ENCODE measurements at places on chromosomes 3 and 15. TPM values are rescaled to one million over a fixed set of nuclear protein-coding genes. Genes with fewer than 3 reads are reported as not detected.
A peak's percentile ranks its signal among the peaks of the same experiment; 100 is the strongest.

Gene CFAP100
- total RNA-seq = not detected

Gene LIPH
- total RNA-seq = 0.40 TPM

Gene SCAANT1
- not detected for total RNA-seq

Gene TF
- total RNA-seq = 3.8 TPM

Gene GPR171
- not detected for total RNA-seq

GRCh38 chr15:69407719-69408400, 6.3 kb upstream of the KIF23 start:
- no peak for DNase-seq
- no peaks in the 10 kb centered on the region for H3K36me3 ChIP-seq
- no peak overlapping the region for H3K4me3 ChIP-seq
- H3K27ac ChIP-seq = no peak overlapping the region
- H3K4me1 ChIP-seq = peaks cover 36% of the 10 kb centered on the region
- no peaks in the 10 kb centered on the region for H3K27me3 ChIP-seq

DNA sequence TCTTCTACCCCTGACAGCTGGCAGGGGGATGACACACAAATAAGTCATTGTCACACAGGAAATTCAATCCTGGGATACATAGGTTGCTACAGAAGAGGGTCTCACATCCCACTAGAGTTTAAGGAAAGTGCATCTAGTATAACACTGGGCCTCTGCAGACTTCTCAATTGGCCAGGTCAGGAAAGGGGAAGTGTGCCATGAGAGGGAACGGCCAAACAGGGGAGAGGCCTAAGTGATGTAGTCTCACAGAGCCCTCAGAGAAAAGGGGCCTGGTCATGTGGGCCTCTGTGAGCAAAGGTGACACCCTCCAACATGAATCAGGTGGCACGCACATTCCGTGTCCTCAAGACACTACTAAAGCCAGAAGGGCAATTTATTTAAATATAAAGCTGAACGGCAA, 11.2 kb downstream of the ZXDC start:
- peaks cover under 1% of the 10 kb centered on the region for H3K4me1 ChIP-seq
- H3K27ac ChIP-seq = no peak overlapping the region
- H3K27me3 ChIP-seq = no peaks in the 10 kb centered on the region
- no peak overlapping the region for H3K4me3 ChIP-seq

DNA sequence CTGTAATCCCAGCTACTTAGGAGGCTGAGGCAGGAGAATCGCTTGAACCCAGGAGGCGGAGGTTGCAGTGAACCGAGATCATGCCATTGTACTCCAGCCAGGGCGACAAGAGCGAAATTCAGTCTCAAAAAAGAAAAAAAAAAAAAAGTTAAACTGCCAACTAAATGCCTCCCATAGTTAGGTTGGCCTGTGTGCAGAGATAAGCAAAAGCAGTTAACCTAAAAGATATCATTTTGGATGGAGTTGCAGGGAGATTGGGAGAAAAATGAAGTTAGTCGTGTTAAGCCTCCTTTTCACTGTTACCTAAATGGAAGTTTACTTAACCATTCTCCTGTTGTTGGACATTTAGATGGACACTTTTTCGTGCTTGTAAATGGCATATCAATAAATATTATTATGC, 11.4 kb upstream of the FETUB start:
- H3K4me1 ChIP-seq = no peaks in the 10 kb centered on the region
- H3K36me3 ChIP-seq = no peaks in the 10 kb centered on the region
- DNase-seq = no peak
- peaks cover 20% of the 10 kb centered on the region for H3K27me3 ChIP-seq
- no peak overlapping the region for H3K4me3 ChIP-seq

DNA sequence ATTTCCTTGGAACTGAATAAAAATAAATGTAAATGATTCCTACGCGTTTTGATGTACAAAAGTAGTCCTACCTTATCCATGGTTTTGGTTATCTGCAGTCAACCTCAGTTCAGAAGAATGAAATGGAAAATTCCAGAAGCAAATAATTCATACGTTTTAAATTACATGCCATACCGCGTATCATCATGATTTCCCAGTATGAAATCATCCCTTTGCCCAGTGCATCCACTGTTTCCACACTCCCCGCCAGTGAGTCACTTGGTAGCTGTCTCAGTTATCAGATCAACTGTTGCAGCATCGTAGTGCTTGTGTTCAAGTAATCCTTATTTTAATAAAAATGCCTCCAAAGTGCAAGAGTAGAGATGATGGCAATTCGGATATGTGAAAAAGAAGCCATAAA, 9.1 kb upstream of the MFSD1 start:
- H3K36me3 ChIP-seq = no peaks in the 10 kb centered on the region
- H3K4me3 ChIP-seq = no peak overlapping the region
- peak overlapping the region; percentile 95 for H3K27ac ChIP-seq
- H3K27me3 ChIP-seq = peaks cover 3% of the 10 kb centered on the region
- DNase-seq = no peak
- peaks cover 21% of the 10 kb centered on the region for H3K4me1 ChIP-seq

DNA sequence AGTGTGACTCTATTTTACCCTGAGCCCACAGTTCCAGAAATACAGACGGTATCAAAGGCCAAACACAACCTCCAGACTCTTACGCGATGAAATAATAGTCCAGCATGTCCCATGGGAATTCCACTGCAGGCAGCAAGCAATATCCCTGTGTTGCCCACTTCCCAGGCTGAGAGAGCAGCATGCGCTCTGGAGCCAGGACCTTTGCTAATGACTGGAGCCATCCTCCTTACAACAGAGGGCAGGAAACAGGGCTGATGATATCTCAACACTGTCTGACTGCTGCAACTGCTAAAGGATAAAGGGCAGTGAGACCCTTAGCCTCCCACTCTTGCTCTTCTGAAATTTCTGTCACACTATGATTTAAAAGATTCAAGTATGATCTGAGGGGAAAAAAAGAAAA, 34.8 kb downstream of the MCF2L2 start:
- no peak overlapping the region for H3K4me3 ChIP-seq
- H3K27ac ChIP-seq = no peak overlapping the region
- DNase-seq = no peak

- H3K4me1 ChIP-seq = no peaks in the 10 kb centered on the region
- no peak overlapping the region for H3K4me3 ChIP-seq
- no peak overlapping the region for H3K27ac ChIP-seq
- no peaks in the 10 kb centered on the region for H3K36me3 ChIP-seq
These were observed 256.3 kb upstream of the CHRNA7 start for GRCh38 chr15:31774045-31774444.

DNA sequence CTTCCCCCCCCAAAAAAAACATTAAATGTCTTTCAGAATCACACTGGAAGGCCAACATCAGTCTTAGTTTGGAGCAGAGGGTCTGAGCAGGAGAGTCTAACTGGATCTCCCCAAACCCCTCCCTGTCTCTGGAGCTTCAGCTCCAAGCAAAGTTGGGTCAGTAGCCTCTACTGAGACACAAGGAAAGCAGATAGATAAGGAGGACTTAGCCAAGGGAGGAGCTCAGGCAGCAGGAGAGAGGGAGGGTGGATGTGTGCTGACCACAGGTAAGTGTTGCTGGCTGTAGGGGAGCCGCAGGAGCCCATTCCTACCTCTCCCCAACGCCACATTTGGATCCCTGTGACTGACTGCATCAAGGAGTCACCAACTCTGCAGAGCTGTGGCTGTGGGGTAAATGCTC, 7.0 kb downstream of the PLCB2 start:
- no peak overlapping the region for H3K27ac ChIP-seq
- H3K4me3 ChIP-seq = no peak overlapping the region
- no peaks in the 10 kb centered on the region for H3K36me3 ChIP-seq
- no peaks in the 10 kb centered on the region for H3K4me1 ChIP-seq

GRCh38 chr3:41029356-41029755, 169.9 kb upstream of the CTNNB1 start:
- no peak for DNase-seq
- H3K36me3 ChIP-seq = no peaks in the 10 kb centered on the region
- H3K4me1 ChIP-seq = no peaks in the 10 kb centered on the region
- H3K27ac ChIP-seq = no peak overlapping the region
- H3K4me3 ChIP-seq = no peak overlapping the region

DNA sequence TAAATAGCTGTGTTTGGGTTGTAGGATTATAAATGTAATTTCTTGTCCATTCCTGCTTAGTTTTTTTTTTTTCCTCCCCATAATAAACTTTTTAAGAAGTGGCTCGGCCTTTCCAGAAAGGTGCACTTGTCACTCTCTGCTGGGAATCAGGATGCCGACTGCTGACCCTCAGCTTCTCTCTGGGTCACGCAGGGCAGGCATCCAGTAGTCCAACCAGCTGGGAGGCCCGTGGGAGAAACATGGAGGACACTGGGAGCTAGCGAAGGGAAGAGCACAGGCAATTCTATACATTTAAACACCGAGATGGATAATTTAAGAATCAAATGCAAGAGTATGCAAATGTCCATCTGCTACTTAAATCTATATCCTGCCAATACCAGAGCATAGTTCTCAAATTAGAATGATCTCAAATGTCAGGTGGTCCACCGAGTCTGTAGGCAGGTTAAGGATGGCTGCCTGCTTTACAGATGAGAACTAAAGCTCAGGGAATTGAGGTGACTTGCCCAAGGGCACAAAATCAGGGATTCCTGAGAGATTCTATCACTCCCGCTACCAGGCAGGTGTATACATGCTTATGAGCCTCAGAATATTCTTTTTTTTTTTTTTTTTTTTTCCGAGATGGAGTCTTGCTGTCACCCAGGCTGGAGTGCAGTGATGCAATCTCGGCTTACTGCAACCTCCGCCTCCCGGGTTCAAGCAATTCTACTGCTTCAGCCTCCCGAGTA, 64.5 kb downstream of the DAPK2 start:
- no peaks in the 10 kb centered on the region for H3K36me3 ChIP-seq
- H3K4me3 ChIP-seq = no peak overlapping the region
- no peaks in the 10 kb centered on the region for H3K27me3 ChIP-seq
- DNase-seq = peak; percentile 29
- H3K4me1 ChIP-seq = peaks cover 22% of the 10 kb centered on the region
- no peak overlapping the region for H3K27ac ChIP-seq

DNA sequence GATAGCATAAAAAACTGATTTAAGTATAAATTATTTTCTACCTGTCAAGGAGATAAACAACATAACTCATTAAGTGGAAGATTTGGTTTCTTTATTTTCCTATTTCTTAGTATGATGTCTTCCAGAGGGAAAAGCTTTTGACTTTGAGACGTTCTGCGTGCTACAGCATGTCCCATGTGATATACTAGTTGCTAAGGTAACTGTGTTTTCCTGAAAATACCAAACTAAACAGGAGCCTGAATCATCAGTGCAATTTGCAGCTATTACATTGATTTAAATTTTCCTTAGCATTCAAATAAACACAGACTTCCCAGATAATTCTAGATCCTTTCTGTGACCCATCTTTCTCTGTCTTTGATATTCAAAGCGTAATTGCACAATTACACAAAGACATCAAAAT, 117.7 kb upstream of the P2RY1 start:
- H3K36me3 ChIP-seq = peaks cover 2% of the 10 kb centered on the region
- no peaks in the 10 kb centered on the region for H3K4me1 ChIP-seq
- H3K27ac ChIP-seq = no peak overlapping the region
- DNase-seq = no peak
- peaks cover 3% of the 10 kb centered on the region for H3K27me3 ChIP-seq

GRCh38 chr15:47725051-47725450, 7.7 kb downstream of the SEMA6D start:
- peaks cover 2% of the 10 kb centered on the region for H3K36me3 ChIP-seq
- no peak overlapping the region for H3K27ac ChIP-seq
- H3K4me3 ChIP-seq = no peak overlapping the region
- no peak for DNase-seq

- H3K27me3 ChIP-seq = no peaks in the 10 kb centered on the region
- H3K36me3 ChIP-seq = no peaks in the 10 kb centered on the region
- H3K4me1 ChIP-seq = peaks cover 57% of the 10 kb centered on the region
- no peak for DNase-seq
- no peak overlapping the region for H3K27ac ChIP-seq
These were observed 10.9 kb downstream of the KLF13 start for GRCh38 chr15:31337352-31338031.

DNA sequence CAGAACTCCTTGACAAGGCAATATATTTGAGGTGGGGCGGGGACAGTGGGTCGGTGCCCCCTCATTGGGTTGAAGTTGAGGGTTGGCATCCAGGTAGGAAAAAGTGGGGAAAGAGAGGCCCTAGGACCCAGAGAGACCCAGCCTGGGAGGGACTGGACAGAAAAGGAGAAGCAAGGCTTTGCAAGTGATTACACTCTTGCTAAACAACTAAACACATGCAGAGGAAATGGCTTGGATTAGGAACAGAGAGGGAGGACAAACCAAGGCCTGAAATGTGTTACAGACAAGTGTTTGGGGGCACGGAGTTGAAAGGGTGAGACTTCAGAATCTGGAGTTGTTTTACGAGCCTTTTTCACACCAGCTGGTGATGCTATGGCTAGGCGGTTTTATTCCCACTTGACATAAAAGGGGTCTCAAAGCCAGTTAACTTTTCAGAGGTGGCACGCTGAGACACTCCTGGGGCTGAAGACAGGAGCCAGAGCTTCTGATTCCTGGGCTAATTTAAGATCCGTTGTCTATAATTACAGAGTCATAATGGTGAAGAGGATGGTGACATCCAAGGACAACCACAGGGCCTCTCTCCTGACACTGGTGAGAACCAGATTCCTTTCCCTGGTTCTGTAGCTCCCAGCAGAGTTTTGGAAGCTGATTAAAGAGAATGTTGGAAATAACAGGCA, 7.7 kb upstream of the KCTD6 start:
- peaks cover 16% of the 10 kb centered on the region for H3K4me1 ChIP-seq
- no peaks in the 10 kb centered on the region for H3K27me3 ChIP-seq
- H3K27ac ChIP-seq = no peak overlapping the region
- no peak overlapping the region for H3K4me3 ChIP-seq
- H3K36me3 ChIP-seq = peaks cover 3% of the 10 kb centered on the region
- DNase-seq = no peak

Data from chondrocyte (in vitro differentiated cells).